ENCODE measurements at places on chromosomes 3 and 15. TPM values are rescaled to one million over a fixed set of nuclear protein-coding genes. Genes with fewer than 3 reads are reported as not detected.

The ASB14 gene
- total RNA-seq, result not detected

The CSTA gene
- not detected for total RNA-seq

The SMCO1 gene
- not detected for total RNA-seq

The LRRIQ4 gene
- total RNA-seq, result 0.16 TPM

The AHSG gene
- not detected for total RNA-seq

DNA sequence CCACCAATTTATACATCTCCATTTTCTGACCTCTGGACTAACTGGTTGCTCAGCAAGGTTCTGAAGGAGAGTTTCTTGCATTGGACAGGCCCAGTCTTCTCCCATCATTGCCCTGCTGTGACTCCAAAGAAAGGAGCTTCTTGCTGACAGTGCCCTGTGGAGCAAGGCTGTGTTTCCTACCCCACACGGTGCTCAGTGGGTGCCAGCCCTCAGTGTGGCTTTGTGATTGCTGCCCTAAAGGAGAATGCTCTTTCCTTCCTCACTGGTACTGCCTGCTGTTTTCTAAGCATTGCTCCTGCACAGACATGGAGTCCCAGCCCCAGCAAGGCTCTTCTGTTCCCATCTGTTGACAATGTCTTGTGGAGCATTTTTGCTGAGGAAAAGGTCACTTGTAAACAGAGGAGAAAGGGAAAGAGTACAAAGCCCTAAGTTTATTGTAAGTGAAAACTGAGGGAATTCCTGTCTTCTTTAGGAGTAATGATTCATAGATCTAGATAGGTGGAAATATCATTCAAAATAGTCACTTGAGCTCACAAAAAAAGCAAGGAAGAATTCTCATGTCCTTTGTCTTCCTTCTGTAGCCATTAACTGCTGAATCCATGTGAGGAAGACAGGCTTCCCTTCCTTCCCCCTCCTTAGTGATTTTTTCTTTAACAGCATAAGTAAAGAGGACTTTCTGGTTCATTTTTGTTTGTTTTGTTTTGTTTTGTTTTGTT lies 62.9 kb downstream of the HMG20A start:
- DNase-seq, result no peak

- DNase-seq, result no peak
These were observed 75.0 kb downstream of the HCN4 start for GRCh38 chr15:73293773-73294172.

GRCh38 chr15:98554272-98555172 lies 93.8 kb upstream of the IGF1R start:
- no peak for DNase-seq

DNA sequence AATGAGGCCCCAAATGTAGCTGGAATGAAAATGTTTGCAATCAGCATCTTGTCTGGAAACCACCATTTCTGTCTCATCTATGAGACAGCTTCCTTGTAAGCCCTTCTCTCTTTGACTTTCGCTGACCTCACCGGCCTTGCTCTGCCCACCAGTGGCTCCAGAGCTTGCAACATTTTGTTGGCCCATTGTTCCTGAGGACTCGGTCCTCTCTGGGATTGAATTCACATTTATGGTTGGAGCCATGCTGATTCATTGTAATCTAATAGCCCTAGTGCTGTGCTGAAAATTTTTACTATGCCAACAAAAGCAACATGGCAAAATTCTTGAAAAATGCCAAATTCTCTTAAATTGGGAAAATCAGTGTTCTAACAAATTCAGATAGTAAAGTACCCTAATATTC lies 37.2 kb downstream of the ABHD5 start:
- DNase-seq, result no peak

DNA sequence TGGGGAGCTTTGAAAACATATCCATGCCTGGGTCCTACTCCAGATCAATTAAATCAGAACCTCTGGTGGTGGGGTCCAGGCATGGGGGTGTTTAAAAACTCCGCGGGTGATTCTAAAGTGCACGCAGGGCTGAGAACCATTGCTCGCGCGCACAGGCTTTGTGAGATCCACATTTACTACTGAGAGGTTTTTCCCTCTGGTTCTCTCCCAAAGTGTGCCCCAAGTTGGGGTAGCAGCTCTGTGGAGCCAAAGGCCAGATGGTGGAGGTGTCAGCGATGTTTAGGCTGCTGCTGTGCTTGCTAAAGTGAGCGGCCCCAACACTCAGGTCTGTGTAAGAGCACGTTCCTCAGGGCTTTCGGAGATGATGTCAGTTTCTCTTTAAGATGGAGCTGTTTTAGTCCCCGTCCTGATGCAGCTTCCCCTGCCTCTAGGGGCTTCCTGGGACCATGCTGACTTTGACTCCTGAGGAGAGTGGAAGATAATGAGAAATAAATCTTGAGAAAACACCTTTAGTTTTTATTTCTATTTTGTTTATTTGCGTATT lies 13.4 kb upstream of the MAGEF1 start:
- no peak for DNase-seq

- no peak for DNase-seq
These were observed 160.4 kb upstream of the SLC2A2 start for GRCh38 chr3:171186817-171187500.

DNA sequence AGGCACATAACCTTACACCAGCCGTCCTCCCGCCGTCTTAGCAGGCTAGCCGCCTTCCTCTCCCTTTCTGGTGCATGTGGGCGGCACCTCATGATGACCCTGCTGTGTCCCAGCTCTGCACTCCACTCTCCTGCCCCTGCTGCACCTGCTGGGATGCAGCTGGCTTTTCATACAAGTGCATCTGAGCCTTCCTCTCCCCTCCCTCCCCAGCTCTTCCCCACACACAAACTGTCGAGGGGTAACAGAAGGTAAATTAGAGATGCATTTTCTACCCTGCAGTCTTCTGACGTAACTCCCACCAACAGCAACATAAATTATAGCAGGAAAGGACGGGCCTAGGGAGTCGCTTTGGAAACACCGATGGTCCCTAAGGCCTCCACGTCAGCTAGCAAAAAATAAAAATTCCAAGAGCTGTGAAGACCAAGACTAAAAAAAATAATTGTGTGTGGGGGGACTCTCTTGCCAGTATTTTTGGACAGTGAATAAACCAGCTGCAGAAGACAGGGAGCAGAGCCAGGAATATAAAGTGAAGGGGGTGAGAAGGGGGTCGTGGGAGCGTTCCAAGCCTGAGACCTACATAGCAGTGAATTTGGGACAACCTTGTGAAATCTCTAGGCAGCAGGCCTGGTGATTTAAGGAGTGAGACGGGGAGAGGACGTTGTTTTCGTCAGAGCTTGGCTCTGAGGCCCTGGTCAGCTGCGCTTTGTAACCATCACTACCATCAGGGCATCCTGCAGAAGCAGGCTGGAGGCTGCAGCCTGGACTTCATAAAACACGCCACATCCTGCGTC lies 216.2 kb downstream of the ADAMTS17 start:
- DNase-seq, result no peak

- DNase-seq, result peak; percentile 31
These were observed 22.2 kb downstream of the ALDH1A2 start for GRCh38 chr15:58043192-58043903.

DNA sequence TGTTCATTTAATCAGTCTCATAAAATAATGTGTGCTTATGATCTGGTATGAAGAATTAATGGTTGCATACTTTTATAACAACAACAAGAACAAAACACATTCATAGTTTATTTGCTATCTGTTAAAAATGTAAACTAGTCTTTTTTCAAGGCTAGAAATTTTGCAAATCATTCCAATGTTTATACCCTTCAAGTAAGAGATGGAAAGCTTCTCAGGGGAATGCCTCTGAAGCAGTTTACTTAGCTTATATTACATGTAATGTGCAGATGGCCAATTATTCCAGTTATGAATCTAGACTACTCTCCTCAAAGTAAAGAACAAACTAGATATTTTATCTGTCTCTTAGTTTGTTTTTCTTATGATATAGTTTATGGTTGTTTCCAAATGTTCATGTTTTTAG lies 575.4 kb downstream of the NAALADL2 start:
- DNase-seq, result no peak

GRCh38 chr3:7573330-7573729 lies 712.4 kb downstream of the GRM7 start:
- no peak for DNase-seq

DNA sequence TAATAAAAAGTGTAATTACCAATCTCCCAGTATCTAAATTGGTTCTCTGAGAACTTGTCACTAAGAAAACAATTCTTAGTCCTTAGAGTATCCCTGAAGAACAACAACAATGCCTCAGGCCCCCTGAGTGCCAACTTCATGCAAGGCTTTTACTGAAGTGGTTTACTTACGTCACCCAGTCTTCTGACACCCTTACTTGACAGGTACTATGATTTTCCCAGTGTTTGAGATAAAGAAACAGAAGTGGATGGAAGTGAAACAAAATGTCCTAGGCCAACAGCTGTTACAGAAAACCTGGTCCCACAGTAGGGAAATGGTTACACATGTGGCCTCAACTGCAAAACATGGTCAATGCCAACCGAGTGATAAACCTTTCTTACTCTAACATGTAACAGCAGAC lies 331.1 kb downstream of the FOXP1 start:
- no peak for DNase-seq

GRCh38 chr3:132134611-132135010 lies 99.8 kb upstream of the CPNE4 start:
- DNase-seq, result no peak

DNA sequence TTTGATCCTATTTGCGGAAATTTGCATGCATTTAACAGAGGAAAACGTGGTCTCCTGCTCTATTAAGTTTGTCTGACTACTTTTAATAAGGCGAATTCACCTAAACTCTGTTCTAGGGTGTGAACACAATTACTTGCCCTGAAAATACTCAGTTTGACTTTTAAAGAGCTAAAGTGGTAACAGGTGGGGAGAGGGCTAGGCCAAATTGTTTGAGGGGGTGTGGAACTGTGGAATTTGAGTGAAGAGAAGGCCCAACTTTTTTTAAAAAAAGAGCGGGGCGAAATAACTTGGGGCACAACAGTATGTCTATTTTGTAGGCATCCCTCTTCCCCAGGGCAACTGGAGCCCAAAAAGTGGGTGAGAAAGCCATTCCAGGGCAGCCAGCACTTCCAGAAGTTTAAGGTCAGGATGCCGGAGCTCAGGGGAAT lies 580 bp upstream of the FXR1 start:
- no peak for DNase-seq

- DNase-seq, result no peak
These were observed 96.7 kb downstream of the FOXP1 start for GRCh38 chr3:71486831-71487230.

DNA sequence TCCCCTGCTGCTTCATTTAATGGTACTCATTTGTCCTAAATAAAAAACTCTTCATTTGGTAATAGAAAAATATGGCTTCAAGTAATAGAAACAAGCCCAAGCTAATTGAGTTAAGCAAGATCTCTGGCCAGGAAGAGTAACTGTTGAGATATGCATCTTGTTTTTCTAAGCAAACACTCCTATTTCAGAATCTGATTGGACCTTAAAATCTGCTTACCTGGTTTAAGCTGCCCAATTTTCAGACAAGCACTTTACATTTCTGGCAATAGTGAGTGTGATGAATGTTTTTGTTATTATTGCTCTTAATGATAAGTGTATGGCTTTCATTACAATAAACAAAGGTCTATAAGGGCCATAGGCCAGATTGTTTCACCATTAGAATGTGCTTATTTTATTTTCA lies 86.2 kb downstream of the CMSS1 start:
- DNase-seq, result no peak

DNA sequence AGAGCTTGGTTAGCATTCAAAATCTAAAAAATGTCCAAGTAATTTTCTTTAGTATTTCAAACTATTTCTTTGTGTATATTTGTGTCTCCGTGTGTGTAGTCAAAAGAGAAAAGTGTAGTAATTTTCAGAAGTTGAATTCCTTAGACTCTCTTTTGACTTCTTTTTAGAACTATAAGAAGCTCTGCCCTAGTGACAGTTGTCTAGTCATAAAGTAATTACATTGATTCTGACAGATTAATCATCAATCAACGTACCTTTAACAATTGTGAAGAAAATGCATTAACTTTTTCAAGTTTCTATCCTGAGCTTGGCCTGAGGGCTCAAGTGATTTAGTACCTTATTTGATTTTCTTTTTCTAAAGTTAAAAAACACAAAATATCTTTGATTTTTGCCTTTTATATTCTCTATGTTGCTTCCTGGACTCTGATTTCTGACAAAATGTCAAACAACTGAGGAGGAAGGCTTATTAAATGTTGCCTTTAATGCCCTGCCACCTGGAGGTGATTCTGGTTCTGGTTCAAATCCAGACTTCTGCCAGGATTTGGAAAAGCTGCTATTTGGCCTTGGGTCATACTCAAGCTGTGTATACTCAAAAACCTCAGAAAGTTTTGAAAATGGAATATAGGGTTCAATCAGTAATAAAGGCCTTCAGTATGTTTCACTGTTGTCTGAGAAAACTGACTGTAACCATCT lies 653.6 kb downstream of the NSUN3 start:
- DNase-seq, result no peak

DNA sequence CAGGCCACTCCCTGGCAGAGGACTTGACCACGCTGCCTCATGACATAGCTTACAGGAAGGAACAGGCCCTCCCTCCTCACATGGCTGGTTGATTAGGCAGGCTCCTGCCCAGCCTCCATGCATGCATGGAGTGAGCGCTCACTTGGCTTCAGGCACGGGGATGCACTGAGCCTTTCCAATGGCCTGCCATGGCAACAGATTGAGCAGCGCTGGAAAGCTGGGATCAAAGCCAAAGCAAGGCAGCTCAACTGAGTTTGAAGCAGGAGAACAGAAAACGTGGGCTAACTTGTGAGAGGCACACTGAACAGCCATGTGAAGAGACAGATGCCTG lies 5.9 kb upstream of the GRAMD2A start:
- DNase-seq, result no peak

GRCh38 chr3:36942638-36943248 lies 2.1 kb downstream of the TRANK1 start:
- DNase-seq, result no peak

DNA sequence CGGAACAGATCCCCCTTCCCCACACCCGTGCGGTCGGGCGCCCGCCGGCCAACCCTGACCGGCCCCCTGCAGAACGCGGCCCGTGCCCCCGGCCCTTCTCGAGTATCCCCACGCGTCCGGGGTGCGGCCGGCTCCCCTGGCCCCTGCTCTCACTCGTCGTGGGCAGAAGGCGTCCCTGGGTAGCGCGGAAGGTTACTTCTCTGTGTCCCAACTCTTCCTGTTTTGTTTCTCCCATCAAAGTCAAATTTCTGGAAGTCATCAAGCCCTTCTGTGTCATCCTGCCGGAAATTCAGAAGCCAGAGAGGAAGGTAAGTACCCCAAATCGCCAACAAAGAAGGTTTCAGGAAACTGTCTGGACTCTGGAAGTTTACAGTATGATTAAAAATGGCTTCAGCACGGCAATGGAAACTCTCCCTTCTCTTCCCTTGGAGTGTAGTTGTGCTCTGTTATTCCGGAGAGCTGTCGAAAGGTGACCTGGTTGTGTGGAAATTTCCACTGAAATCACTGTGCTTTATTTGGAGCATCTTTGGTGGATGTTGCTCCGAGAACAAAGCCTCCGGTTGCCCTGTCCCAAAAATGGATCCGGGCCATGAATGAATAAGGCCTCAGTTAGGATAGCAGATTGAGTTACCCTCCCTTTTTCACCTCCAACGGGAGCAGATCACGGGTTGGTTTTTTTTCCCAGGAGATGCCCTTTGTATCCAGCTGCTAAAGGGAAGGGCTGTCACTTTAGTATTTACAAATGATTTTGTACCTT lies 536 bp downstream of the SEC61A1 start:
- no peak for DNase-seq

- no peak for DNase-seq
These were observed 46.7 kb upstream of the ACAN start for GRCh38 chr15:88756521-88756920.
